ENCODE measurements at places on chromosomes 7 and 10.

GRCh38 chr10:131961777-131962662 is 19.7 kb downstream of the BNIP3 start:
- DNase-seq: no peak

DNA sequence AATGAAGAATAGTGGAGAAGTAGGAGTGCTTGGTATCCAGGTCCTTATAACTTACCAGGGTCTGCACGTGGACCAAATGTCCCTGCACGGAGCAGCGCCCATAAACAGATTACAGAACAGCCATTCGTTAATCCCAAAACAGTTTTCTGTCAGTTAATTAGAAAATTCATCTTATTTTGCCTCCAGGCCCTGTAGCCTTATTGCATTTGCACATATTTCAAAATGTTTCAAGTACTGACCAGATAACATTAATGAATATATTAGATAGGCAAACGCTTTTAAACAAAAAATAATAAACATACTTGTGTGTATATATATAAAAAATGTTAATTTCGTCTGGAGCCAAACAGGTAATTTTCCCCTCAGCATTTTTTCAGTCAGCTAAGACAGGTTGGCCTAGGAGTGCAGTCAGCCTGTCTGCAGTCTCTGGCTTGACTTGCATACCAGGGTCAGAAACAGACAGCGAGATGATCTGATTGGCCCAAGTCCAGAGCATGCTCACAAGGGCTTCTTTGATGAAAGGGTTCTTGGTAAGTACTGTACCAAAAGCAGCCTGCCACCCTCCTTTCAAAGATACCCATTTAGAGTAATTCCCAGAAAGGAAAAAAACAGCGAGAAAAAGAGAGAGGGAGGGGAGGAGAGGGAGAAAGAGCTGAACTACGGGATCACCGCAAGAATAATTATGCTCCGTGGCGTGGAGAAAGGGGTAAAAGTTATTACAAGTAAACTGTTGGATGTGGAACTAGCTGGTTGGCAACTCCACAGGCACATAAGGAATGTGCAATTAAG is 194.4 kb upstream of the TCF7L2 start:
- DNase-seq: no peak

DNA sequence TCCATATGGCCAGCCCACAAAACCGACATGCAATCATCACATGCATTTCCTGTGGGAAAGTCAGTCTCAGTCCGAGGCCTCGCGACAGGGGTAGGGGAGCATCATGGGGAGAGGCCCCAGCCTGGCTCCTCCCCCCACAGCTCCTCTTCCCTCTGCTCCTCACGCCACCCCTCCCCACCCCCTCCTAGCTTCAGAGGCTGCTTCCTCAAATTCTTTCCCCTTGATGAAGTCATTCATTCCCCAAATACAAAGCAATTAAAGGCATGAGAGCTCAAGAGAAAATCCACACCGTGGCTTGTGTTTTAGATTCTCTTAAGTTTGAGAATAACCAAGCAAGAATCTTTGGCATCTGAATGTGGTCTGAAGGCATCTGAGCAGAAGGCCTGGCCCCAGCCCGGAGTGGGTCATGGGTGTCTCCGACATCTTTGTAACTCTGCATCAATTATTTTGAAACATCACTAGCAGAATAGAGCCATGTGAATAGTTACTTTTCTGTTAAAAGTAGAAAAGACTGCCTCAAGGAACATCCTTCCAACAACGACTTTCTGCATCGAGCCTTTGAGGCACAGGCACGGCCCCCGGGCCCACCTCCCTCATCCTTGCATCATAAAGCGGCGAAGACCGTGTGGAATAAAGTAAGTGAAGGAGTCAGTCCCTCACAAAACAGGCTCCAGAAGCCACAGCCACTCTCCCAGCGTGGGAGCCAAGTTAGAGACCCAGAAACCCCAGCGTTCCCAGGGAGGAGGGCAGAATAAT is 90.9 kb downstream of the DIP2C start:
- DNase-seq: no peak

DNA sequence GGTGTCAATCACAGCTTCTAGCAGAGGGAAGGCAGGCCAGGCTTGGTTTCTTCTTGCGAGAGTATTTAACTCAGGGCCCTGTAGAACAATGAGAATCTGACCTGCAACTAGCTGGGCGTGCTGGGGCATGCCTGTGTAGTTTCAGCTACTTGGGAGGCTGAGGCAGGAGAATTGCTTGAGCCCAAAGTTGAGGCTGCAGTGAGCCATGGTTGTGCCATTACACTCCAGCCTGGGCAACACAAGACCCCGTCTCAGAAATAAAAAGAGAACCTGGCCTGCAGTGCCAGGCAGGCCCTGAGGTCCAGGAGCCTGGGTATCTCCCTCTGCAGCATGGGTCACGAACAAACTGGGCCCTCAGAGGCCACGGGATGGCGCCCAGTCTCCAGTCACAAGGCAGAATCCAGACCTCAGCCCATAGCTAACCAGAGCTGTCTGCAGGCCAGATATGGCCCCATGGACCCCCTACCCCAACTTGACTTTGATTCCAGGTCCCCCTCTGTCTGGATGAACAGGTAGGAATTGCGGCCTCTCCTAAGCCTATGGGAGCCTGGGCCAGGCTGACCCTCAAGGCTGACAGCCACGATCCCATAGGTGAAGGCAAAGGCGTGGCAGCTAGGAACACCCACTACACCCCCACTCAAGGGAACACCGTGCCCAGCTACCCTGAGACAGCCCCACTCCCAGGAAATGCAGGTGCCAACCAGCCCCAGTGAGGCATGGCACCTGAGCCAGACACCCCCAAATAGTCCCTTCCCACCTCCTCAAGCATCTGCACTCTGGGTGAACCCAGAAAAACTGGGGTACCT is 102.7 kb upstream of the TNRC18 start:
- no peak for DNase-seq

DNA sequence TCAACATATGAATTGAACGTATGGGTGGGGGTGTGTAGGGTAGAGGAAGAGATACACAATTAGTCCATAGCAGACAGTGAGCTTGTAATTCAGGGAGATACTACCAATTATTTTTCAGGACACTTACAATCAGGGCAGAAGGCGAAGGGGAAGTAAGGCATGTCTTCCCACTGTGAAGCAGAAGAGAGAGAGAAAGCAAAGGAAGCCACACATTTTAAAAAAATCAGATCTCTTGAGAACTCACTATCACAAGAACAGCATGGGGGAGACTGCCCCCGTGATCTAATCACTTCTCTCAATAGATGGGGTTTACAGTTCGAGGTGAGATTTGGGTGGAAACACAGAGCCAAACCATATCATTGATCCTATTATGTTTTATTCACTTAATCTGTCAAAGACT is 116.4 kb upstream of the RPA3 start:
- no peak for DNase-seq

- peak; percentile 30 for DNase-seq
These were observed 3.2 kb upstream of the LAT2 start for GRCh38 chr7:74206589-74207120.

GRCh38 chr10:79129361-79129997 is 60.7 kb downstream of the ZMIZ1 start:
- no peak for DNase-seq

GRCh38 chr10:58661336-58661735 is 148.7 kb downstream of the BICC1 start:
- DNase-seq: no peak

- no peak for DNase-seq
These were observed 473.5 kb upstream of the ZMIZ1 start for GRCh38 chr10:78595269-78595619.

GRCh38 chr10:94292434-94293090 is 70.2 kb downstream of the NOC3L start:
- no peak for DNase-seq

DNA sequence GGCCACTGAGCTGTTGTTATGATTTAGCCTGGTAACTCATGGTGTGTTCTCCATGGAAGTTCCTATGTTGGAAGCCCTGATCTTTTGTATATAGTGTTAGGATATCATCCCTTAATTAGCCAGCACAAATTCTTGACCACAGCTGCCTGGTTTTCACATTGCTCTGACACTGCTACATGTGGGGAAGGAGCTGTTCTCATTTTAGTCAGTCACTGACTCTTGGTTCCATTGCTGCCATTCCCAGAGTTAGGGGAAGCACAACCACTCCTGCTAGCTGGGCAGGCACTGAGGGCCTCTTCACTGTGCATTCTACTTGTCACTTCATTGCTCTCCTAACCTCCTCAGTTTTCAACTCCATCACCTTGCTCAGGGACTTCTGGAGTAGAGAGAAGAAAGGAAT is 98.4 kb upstream of the GJD4 start:
- no peak for DNase-seq

GRCh38 chr7:54705436-54705835 is 53.6 kb downstream of the SEC61G start:
- no peak for DNase-seq

GRCh38 chr7:117480978-117481377 is 1.2 kb downstream of the CFTR start:
- DNase-seq: no peak

GRCh38 chr7:65953001-65953720 is 28.9 kb downstream of the GUSB start:
- DNase-seq: no peak

GRCh38 chr7:108358553-108358952 is 97.7 kb downstream of the NRCAM start:
- peak; percentile 57 for DNase-seq

DNA sequence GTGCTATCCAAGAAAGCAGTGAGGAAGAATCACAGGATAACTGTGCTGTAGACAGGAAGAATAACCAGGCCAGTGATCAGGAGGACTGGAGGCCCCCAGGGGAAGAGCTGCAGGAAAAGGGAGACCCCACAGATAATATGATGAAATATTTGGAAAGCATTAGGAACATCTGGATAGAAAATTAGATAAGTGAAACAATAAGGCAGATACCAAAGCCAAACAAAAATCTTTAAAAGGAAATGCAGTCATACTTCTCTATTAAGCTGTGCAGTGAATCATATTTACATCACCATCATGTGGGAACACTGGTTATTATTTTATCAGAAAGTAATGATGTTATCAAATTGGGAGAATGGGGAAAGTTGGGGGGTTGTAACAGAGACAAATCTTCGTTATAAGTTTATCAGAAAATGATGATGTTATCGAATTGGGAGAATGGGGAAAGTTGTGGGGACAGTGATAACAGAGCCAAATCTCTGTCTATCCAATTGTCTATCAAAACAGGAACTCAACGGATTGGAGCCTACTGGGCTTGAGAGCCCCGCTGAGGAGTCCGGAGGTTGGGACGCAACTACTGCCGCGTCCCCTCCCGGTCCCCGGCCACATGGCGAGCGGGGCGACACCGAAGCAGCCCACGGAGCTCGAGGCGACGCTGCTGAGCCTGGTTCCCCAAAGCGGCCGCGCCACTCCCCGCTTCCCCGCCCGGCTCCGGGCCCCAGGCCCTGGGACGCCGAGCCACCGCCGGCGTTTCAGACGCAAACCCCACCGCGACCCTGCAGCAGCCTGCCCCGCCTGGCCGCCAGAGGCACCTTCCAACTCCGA is 14.0 kb upstream of the RALA start:
- DNase-seq: no peak

DNA sequence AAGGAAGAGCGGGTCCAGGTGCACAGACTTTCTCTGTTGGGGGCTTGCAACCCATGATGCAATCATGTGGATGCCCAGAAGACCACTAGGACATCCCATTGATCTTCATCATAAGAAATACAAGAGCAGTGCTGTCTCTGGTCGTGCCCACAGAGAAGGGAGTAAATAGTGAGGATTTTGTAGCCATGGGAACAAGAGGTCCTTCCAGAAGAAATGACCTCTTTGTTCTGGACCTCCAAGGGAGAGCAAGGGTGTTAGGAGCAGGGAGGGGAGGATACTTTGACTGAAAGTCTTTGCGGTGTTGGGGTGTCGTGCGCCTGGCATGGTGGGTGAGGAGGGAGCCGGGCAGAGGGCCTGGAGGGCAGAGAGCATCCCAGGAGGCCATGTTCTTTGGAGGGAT is 55.0 kb upstream of the EN2 start:
- no peak for DNase-seq

DNA sequence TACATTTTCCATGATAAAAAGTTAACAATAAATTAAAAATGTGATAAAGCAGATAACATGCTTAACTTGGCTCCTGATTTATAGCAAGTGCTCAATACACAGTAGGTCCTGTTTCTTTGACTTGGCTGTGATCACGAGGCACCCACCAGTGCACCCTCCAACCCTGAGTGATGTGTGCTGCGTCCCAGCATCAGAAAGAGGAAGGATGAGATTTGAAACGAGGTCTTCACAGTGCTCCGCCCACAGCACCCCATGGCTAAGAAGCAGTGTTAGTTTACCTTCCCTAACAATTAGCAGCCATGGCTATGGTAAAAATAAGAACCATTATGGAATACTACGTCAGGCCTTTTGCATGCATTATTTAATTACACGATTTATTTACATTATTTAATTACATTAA is 292.0 kb upstream of the ZMIZ1 start:
- DNase-seq: no peak

- no peak for DNase-seq
These were observed 80.4 kb upstream of the BMPER start for GRCh38 chr7:33824911-33825459.

DNA sequence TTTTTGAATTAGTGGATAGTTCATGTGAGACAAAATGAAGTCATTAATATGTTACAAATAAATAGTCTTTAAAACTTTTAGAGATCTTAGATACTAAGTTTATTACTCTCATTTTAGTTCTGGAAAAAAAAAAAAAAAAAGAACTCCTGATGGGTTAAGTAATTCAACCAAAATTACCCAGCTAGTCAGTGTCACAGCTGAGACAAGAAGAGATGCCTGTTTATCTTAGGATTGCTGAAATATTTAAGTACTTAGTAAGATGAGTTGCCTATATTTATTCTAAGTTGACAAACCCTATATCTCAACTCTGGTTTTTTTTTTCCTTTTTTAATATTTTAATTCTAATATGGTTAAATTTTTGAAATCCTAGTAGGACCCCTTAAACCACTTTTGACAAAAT is 781.0 kb upstream of the LRRN3 start:
- DNase-seq: no peak

DNA sequence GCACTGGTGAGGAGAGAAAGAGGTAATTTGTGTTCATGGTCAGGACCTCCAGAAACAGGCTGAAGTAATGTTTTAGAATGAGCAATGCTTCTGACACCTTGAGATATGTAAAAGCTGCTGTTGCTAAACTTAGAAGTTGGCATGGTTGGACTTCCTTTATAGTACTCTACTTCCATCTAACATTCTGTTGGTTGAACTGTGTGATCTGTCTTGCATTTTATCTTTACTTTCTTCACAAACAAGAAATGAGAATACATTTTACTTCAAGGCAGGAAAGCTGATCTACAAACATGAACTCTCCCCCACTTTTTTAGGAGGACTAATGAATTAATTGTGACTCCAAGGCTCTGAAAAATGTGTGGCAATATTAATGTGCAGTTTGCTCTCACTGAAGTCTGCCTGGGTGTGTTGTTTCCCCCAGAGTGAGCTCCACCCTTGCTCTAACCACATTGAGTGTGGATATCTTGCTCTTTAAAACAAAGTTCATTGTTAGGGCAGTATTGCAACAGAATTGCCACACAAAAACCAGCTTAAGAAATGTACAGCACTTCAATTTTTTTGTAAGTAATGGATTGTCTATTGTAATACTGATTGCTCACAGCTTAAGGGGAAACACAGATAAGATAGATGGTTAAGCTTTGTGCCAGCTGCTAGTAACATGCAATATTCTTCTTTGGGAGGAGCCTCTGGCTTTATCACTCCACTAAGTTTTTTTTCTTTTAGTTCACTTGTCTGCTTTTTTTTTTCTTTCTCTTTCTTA is 69.0 kb downstream of the ADD3 start:
- no peak for DNase-seq
